ENCODE measurements at places on chromosomes 5 and 9.

DNA sequence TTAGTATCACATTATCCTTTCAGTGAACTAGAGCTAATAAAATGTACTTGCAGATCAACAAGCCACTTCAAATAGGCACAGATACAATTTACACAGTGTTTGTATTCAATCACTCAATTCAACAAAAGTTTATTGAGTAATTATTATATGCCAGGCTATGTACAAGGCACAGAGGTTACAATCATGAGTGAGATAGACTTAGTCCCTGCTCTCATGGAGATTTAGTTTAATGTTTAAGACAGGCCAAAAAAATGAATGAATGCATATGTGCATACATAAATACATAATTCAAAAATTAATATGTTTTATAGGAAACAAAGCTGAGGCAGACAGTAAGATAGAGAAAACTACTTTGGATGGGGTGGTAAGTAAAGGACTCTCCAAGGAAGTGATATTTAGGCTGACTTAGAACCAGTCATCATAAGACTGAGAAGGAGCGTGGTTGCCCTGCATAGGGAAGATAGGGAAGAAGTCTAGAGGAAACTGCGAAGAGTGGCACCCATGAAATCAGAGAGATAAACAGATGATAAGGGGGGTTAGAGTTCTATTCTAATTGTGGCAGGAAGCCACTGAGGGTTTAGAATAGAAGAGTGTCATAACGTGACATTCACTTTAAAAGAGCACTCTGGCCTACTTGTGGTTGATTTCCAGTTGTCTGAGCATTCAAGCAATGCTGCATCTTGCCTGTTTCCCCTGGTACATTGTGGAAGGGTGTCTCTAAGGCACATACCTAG is 49.7 kb upstream of the GRAMD2B start:
- no peaks in the 10 kb centered on the region for H3K36me3 ChIP-seq
- no peaks in the 10 kb centered on the region for H3K27me3 ChIP-seq
- H3K4me3 ChIP-seq: peak overlapping the region; percentile 79
- peaks cover 13% of the 10 kb centered on the region for H3K4me1 ChIP-seq
- no peak overlapping the region for H3K27ac ChIP-seq

DNA sequence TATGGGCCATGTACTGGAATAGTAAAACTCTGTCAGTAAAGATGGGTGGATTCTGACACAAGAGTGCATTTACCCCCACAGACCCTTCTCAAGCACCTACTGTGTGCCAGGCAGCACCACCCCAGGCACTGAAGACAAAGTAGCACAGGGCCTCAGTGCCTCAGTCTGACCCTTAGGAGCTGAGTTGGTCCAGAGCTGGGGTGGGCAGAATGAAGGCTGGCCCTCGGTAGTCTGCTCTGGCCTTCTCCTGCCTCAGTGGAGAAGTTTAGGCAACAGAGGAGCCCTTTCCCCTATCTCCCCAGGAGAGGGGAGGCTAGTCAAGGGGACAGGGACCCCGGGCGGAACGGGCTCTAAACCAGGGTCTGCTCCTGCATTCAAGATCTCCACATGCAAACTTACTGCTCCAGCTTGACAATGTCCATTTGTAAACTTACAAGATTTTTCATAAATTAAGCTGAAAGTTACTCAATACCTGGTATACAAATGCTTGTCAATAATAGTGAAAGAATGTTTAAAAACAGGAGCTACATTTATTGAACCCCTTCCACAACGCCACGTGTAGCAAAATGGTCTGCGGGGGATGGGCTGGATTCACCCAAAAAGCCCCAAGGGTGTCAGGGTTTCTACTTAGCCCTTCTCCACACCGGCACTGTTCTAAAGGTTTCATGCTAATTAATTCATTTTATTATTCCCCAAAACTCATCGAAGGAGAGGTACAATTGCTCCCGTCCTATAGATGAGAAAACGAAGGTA is 1.5 kb downstream of the VDAC1 start:
- no peaks in the 10 kb centered on the region for H3K36me3 ChIP-seq
- peak overlapping the region; percentile 81 for H3K4me3 ChIP-seq
- DNase-seq: no peak
- peaks cover 38% of the 10 kb centered on the region for H3K4me1 ChIP-seq

GRCh38 chr9:101664453-101664852 is 69.7 kb upstream of the PPP3R2 start:
- DNase-seq: peak; percentile 58
- H3K4me3 ChIP-seq: no peak overlapping the region
- H3K4me1 ChIP-seq: peaks cover 2% of the 10 kb centered on the region
- no peak overlapping the region for H3K27ac ChIP-seq
- H3K36me3 ChIP-seq: no peaks in the 10 kb centered on the region

GRCh38 chr5:39947657-39948056 is 522.9 kb upstream of the DAB2 start:
- no peaks in the 10 kb centered on the region for H3K36me3 ChIP-seq
- no peaks in the 10 kb centered on the region for H3K27me3 ChIP-seq
- H3K27ac ChIP-seq: no peak overlapping the region
- H3K4me1 ChIP-seq: no peaks in the 10 kb centered on the region

GRCh38 chr9:115445655-115446054 is 327.7 kb upstream of the TNC start:
- no peaks in the 10 kb centered on the region for H3K36me3 ChIP-seq
- peaks cover 8% of the 10 kb centered on the region for H3K4me1 ChIP-seq
- no peak for DNase-seq

GRCh38 chr5:167511-167910 is 23.8 kb upstream of the LRRC14B start:
- H3K4me1 ChIP-seq: no peaks in the 10 kb centered on the region
- no peak overlapping the region for H3K4me3 ChIP-seq
- H3K27me3 ChIP-seq: no peaks in the 10 kb centered on the region
- no peak overlapping the region for H3K27ac ChIP-seq
- DNase-seq: no peak

GRCh38 chr9:32200896-32201295 is 183.5 kb upstream of the ACO1 start:
- H3K4me3 ChIP-seq: no peak overlapping the region
- no peaks in the 10 kb centered on the region for H3K4me1 ChIP-seq
- H3K27me3 ChIP-seq: no peaks in the 10 kb centered on the region
- DNase-seq: no peak
- H3K27ac ChIP-seq: no peak overlapping the region

DNA sequence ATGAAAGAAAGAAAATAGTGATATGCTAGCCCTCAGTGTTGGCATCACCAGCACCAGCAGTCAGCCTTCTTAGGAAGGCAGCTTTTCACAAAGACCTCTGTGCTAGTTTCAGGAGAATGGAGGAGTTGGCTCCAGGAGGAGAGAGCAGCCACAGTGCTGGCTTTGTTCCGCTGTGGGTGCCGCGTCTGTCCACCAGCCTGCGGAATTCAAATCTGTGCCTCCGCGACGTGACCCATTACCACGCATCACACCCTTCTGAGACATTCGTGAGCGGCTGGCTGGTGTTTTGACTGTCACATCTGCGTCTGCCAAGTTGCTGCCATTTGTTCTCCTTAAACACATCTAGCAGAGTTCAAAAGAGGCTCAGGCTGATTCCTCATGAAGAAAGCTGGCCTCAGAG is 34.4 kb downstream of the SNX18 start:
- DNase-seq: no peak
- H3K36me3 ChIP-seq: peaks cover 4% of the 10 kb centered on the region
- H3K27ac ChIP-seq: no peak overlapping the region
- no peak overlapping the region for H3K4me3 ChIP-seq
- H3K27me3 ChIP-seq: no peaks in the 10 kb centered on the region

DNA sequence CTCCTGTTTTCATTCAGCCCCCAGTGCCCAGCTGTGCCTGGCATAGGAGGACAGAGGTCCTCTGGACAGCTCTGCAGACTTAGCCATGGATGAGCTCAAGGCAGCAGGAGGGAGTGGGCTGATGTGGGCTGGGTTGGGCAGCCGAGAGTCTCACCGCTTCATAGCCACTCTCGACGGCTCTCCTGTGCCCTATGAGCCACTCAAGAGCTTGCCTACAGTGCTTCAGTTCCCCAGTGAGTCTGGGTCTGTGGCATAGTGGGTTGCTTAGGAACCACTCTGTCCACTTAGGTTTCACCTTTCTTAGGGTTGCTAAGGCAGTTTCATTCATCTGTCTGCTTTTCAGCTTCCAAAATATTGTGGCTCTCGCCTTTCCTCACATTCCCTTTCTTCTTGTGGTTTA is 296.8 kb downstream of the ICE1 start:
- no peak for DNase-seq
- H3K4me1 ChIP-seq: no peaks in the 10 kb centered on the region
- no peak overlapping the region for H3K4me3 ChIP-seq
- H3K27ac ChIP-seq: no peak overlapping the region

DNA sequence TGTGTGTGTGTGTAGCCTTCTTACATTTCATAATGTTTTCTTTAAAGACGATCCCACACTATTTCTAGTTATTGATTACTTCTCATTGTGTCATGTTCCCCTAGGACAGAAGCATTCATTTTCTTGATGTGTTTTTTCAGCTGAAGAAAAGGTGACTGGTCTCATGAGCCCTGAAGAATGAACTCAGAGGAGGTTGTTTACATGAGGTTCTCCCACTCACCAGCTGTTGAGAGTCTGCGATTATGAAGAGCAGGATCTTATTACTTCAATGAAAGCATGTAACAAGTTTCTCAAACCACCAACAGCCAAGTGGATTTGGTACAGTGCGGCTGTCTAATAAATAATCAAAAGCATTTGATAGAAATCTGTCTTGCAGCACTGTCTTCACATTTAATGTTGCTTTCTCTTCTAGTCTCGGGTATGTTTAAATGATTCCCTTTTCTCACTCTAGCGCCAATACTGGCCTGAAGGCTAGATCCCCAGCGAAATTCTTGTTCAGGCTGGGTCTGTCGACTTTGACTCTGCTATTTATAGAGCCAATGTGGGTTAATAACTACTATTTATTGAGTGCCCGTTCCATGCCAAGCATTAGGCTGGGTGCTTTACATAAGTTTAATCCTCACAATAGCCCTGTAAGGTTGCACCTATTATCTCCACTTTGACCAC is 9.6 kb upstream of the FSD1L start:
- no peaks in the 10 kb centered on the region for H3K27me3 ChIP-seq
- H3K36me3 ChIP-seq: no peaks in the 10 kb centered on the region
- H3K4me3 ChIP-seq: no peak overlapping the region
- no peak overlapping the region for H3K27ac ChIP-seq
- no peaks in the 10 kb centered on the region for H3K4me1 ChIP-seq

- no peak overlapping the region for H3K27ac ChIP-seq
- H3K36me3 ChIP-seq: no peaks in the 10 kb centered on the region
Measured at GRCh38 chr5:172052450-172053236, 46.2 kb upstream of the FBXW11 start.

GRCh38 chr9:121283080-121283398 is 15.1 kb downstream of the GSN start:
- H3K36me3 ChIP-seq: no peaks in the 10 kb centered on the region
- H3K4me3 ChIP-seq: no peak overlapping the region
- no peaks in the 10 kb centered on the region for H3K27me3 ChIP-seq
- no peak overlapping the region for H3K27ac ChIP-seq

DNA sequence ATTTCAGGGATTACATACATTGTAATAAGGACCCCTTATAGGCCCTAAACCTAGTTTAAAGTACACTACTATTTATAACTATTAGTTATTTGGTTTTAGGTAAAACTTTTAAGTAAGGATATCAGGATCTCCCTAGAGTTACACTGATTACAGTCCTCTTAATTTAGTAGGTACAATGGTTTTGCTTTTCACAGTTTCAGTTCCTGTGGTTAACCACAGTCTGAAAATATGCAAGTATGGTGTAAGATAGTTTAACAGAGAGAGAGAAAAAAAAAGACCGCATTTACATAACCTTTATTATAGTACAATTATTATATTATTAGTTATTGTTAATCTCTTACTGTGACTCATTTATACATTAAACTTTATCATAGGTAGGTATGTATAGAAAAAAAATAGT is 725.3 kb upstream of the PTPRD start:
- DNase-seq: no peak
- no peaks in the 10 kb centered on the region for H3K27me3 ChIP-seq
- H3K4me1 ChIP-seq: no peaks in the 10 kb centered on the region
- H3K4me3 ChIP-seq: no peak overlapping the region

DNA sequence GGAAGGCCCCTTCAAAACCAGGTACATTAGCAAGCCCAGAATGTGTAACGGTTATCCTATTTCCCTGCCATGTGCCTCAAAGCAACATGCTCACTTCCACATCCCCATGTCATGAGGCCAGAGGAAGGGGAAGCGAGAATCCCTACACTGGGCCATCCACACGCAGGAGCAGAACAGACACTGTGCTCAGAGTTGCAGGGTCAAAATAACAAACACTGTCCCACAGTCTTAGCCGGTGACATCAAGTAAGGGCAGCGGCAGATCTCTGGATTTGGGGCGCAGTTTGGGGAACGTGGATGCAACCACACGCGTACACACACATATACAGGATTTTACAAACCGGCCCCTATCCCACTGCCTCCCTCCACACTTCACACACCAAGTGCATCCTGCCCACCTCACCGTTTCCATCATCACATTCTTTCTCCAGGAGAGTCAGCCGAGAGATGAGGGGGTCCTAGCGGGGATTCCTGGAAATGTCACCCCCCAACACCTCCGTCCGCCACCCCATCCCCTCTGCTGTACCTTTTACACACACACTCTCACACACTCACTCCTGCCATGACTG is 776 bp downstream of the APBA1 start:
- H3K4me1 ChIP-seq: peaks cover 5% of the 10 kb centered on the region
- no peak for DNase-seq
- peak overlapping the region; percentile 51 for H3K4me3 ChIP-seq
- no peak overlapping the region for H3K27ac ChIP-seq
- H3K27me3 ChIP-seq: no peaks in the 10 kb centered on the region
- H3K36me3 ChIP-seq: no peaks in the 10 kb centered on the region

DNA sequence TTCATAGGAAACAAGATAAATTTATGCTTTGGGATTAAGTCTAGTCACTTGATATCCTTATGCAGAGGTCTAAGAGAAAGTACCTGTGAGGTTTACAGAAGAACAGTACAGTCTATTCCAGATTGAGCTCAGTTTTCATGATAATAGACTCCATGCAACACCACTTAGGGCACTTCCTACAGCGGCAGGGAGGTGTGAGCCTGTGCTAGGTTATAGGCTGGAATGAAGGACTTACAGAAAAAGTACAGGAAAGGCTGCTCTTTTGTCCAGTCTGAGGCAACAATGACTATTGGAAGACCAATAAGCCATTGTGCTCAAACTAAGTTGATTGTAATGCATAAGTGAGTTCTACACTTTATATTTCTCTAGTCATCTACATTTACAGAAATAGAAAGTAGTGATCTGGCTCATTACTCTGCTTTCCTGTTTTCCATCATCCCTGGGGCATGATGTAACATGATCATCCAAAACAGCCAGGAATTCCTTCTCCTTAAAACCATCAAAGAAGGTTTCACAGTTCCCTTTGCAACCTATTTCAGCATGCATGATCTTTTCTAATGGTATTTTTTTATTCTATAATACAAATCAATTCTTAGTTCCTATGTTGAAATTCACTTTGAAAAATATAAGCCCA is 322.8 kb downstream of the SLF1 start:
- no peak overlapping the region for H3K4me3 ChIP-seq
- H3K27ac ChIP-seq: no peak overlapping the region
- DNase-seq: no peak

GRCh38 chr5:135883441-135883840 is 12.2 kb downstream of the IL9 start:
- DNase-seq: no peak
- no peak overlapping the region for H3K4me3 ChIP-seq
- H3K27ac ChIP-seq: no peak overlapping the region
- H3K27me3 ChIP-seq: no peaks in the 10 kb centered on the region
- no peaks in the 10 kb centered on the region for H3K4me1 ChIP-seq
